Common myeloid progenitor, CD34-positive (primary cell): ENCODE measurements at places on chromosomes 7 and 10.

DNA sequence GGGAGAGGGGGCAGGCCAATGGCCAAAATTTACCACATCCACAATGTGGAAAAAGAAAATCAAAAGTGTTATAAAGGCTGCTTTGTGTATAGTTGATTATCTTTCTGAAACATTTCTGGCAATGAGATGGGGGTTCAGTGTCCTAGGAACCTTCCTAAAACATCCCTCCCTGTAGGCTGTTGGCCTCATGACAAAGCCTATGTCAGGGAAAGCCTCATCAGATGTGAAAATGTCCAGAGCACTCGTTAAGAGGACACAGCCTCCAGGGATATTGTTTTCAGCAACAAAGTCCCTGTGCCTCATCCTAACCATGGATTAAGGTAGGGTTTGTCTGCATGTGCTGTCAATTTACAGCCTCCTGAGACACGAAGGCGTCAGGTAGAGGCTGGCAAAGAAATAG, 17.0 kb downstream of the SUN3 start:
- H3K4me1 ChIP-seq: peaks cover 5% of the 10 kb centered on the region
- H3K27me3 ChIP-seq: no peaks in the 10 kb centered on the region
- H3K4me3 ChIP-seq: no peak overlapping the region

DNA sequence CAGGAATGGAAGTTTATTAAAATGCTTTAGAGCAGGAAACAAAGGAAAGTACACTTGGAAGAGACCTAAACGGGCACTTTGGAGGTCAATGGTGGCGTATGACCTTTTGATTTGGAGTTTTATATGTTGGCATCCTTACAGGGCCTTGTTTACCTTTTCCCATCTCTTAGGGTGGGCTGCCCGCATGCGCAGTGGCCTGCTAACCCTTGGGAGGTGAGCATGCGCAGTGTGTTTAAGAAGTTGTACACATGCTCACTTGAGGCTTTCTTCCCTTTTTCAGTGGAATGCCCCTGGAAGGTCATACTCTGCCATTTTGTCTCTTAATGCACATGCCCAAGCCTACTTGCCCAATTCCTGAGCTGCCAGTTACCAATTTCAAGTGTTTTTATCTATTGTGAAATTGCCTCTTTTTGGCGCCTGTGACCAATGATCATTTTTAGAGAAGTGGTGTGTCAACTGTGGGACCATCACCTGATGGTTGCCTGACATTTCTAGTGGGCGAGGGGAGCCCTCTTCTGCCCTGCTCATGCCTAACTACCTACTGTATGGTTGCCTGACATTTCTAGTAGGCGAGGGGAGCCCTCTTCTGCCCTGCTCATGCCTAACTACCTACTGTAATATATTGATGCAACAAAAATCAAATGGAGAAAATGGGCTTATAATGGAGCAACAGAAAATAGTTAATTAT, 138.0 kb downstream of the PPP1R9A start:
- no peaks in the 10 kb centered on the region for H3K27me3 ChIP-seq
- DNase-seq: peak; percentile 60
- peaks cover 4% of the 10 kb centered on the region for H3K4me1 ChIP-seq
- no peak overlapping the region for H3K4me3 ChIP-seq

DNA sequence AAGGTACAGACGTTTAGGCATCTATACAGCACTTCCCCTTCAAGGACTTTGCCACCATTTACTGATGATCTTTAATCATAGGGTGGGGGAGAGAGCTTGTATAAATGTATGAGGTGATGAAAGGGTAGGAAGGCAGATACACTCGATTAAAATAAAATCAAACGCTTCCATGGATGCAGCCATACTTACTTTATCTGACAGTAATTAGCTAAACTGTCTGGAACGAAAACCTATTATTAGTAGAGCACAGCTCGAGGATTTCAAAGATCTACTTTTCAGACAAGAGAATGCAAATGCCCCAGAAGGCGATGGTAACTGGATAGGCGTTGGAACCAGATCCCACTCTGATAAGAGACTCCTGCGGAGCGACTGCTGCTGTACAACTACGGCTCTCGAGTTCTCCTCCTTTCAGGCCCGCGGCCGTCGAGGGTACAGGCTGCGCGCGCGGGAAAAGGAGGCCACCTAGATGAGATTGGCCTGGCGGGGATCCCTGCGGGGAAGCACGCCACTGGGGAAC, 3.1 kb upstream of the NKX2-3 start:
- H3K36me3 ChIP-seq: no peaks in the 10 kb centered on the region
- DNase-seq: no peak
- peak overlapping the region; percentile 72 for H3K27ac ChIP-seq

DNA sequence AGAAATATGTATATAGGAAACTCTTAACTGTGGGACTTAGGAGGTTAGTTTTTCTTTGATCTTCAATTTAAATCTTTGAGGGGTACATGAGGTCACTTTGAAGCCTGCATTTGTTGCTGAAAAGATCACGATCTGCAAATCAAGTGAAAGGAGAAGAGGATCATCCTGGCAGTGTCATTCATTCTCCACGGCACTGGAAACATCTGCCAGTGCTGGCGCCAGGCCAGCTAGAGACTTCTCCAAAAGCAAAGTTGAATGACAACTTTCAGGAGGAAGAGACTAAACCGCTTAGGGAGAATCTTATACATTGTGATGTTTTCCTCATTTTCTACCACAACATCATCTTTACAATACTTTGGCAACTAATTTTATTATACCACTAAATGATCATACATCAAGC, 42.5 kb downstream of the MRC1 start:
- H3K36me3 ChIP-seq: no peaks in the 10 kb centered on the region
- no peak overlapping the region for H3K4me3 ChIP-seq
- H3K27ac ChIP-seq: no peak overlapping the region
- peak; percentile 95 for DNase-seq

DNA sequence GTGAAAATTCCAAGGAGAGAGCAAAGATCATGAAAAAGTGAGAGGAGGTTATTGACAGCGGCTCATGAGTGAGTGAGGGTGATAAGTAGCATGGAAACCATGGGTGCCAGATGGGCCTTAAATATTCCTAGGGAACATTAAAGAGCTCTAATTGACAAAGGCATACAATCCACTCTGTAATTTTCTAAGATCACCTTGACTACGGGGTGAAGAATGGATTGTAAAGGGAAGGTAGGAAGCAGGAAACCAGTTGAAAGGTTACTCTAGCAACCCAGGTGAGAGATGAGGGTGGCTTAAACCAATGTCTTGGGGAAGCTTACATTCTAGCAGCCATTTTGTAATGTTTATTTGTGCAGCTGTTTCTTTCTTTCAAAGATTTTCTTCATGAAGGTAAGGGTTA, 75.7 kb downstream of the RSU1 start:
- DNase-seq: no peak
- no peaks in the 10 kb centered on the region for H3K27me3 ChIP-seq
- no peak overlapping the region for H3K27ac ChIP-seq

DNA sequence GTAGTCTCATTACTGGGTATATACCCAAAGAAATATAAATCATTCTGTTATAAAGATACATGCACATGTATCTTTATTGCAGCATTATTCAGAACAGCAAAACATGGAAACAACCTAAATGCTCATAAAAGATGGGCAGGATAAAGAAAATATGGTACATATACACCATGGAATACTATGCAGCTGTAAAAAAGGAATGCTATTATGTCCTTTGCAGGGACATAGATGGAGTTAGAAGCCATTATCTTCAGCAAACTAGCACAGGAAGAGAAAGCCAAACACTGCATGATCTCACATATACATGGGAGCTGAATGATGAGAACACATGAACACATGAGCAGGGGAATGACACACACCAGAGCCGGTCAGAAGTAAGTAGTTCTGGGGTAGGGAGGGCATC, 297.4 kb upstream of the GLI3 start:
- DNase-seq: no peak
- H3K27ac ChIP-seq: no peak overlapping the region
- H3K4me1 ChIP-seq: no peaks in the 10 kb centered on the region
- no peaks in the 10 kb centered on the region for H3K36me3 ChIP-seq

DNA sequence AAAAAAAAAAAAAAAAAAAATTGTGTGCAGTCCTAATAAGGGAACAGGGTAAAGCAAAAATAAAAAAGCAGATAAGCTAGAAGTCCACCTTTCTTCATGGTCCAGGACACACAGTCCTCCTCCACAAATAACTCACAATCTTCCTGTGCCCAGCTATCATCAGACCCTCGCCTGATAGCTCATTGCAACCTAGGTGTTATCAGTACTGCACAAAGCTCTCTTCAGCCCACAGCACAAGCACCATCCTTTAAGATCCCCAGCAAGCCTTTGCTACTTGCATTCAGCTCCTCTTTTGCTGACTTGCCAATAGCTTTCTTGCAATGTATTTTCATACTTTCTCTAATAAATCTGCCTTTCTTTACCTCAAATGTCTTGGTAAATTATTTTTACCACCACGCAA, 5.0 kb downstream of the NDUFA5 start:
- no peaks in the 10 kb centered on the region for H3K27me3 ChIP-seq
- peaks cover 8% of the 10 kb centered on the region for H3K36me3 ChIP-seq
- H3K27ac ChIP-seq: no peak overlapping the region
- DNase-seq: no peak
- H3K4me1 ChIP-seq: peaks cover 9% of the 10 kb centered on the region

DNA sequence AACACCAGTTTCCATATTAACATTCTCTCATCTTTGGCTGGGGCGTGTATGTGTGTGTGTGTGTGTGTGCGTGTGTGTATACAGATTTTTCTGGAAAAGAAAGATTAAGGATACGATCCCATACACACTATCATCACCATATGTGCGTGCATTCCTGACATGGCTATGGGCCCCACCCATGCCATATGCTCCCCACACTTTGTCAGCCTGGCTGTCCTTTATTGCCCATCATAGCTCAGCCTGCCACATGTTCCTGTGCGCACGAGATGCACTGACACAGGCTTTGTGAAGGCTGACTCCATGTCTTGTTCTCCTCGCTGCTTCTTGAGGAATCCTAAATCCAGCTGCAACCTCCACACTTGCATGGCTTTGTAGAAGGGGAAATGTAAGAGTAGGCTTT, 984.1 kb downstream of the LRMDA start:
- H3K4me3 ChIP-seq: no peak overlapping the region
- no peak overlapping the region for H3K27ac ChIP-seq
- H3K4me1 ChIP-seq: no peaks in the 10 kb centered on the region
- no peaks in the 10 kb centered on the region for H3K27me3 ChIP-seq
- DNase-seq: no peak

DNA sequence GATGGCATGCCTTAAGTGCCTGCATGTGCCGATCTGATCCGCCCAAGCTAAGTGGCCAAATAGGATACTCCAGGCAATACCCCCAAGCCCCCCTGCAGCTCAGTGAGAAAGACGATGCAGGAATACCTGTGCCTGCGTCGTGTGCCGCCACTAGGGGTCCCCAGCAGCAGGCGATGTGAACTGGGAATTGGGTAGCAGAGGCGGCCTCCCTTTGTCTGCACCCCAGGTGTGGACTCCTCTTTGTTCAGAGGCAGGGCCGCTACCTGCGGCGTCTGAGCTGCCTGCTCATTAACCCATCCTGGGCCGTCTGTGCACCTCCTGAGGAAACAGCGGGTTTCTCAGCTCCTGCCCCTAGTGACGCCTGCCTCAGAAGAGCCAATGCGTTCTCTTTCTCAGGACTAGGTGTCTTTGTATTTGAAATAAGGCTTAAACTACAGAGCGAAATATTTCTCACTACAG, 4.8 kb upstream of the CHN2 start:
- no peaks in the 10 kb centered on the region for H3K4me1 ChIP-seq
- no peaks in the 10 kb centered on the region for H3K36me3 ChIP-seq
- H3K27ac ChIP-seq: no peak overlapping the region
- peak overlapping the region; percentile 52 for H3K4me3 ChIP-seq

DNA sequence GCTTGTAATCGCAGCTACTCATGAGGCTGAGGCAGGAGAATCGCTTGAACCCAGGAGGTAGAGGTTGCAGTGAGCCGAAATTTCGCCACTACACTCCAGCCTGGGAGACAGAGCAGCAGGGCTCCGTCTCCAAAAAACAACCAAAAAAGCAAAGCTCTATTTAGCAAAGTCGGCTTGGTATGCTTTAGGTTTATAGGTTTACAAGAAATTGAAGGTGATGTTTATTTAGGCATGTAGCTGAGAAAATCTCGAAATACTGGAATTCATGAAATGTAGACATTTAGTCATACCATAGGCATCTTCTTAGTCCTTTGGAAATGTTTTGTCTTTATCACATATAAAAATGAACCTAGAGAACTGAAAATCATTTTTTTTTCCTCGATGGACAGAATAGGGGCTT, 453.8 kb upstream of the ANKRD30A start:
- no peaks in the 10 kb centered on the region for H3K36me3 ChIP-seq
- no peak overlapping the region for H3K27ac ChIP-seq
- no peak overlapping the region for H3K4me3 ChIP-seq
- DNase-seq: no peak
- no peaks in the 10 kb centered on the region for H3K4me1 ChIP-seq
- H3K27me3 ChIP-seq: no peaks in the 10 kb centered on the region

DNA sequence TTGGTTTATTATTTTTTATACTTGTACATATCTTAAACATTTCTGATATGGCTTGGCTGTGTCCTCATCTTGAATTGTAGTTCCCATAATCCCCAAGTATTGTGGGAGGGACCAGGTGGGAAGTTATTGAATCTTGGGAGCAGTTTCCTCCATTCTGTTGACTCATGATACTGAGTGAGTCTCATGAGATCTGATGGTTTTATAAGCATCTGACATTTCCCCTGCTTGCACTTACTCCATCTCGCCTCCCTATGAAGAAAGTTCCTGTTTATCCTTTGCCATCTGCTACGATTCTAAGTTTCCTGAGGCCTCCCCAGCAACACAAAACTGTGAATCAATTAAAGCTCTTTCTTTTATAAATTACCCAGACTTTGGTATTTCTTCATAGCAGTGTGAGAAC, 207.7 kb downstream of the TPK1 start:
- H3K4me1 ChIP-seq: no peaks in the 10 kb centered on the region
- no peak for DNase-seq
- no peaks in the 10 kb centered on the region for H3K27me3 ChIP-seq
- H3K36me3 ChIP-seq: no peaks in the 10 kb centered on the region

DNA sequence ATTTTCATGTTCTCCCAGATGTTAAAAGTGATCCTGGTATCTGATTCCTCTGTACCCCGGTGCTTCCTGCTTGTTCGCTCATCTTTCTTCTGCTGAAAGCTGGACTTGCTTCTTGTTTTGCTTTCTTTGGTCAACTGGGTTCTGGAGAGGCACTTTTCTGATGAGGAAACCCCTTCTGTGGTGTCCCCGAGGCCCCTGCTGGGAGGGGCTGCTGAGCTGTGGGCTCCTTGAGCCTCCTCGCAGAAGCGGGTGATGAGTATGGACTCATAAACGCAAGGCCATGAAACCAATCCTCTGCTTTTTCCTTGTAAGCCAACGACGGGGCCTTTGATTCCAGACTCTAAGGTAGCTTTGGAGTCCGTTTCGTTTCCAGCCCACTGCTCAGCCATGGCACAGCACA, 7.8 kb downstream of the WIPI2 start:
- peaks cover 40% of the 10 kb centered on the region for H3K36me3 ChIP-seq
- no peak overlapping the region for H3K27ac ChIP-seq
- no peak for DNase-seq
- H3K4me1 ChIP-seq: no peaks in the 10 kb centered on the region

- no peak overlapping the region for H3K27ac ChIP-seq
- no peaks in the 10 kb centered on the region for H3K27me3 ChIP-seq
- DNase-seq: no peak
- no peaks in the 10 kb centered on the region for H3K4me1 ChIP-seq
- no peaks in the 10 kb centered on the region for H3K36me3 ChIP-seq
Measured at GRCh38 chr10:14757394-14757793, 17.3 kb downstream of the FAM107B start.

- H3K27ac ChIP-seq: no peak overlapping the region
- H3K27me3 ChIP-seq: no peaks in the 10 kb centered on the region
- no peaks in the 10 kb centered on the region for H3K4me1 ChIP-seq
- no peak overlapping the region for H3K4me3 ChIP-seq
Measured at GRCh38 chr7:145884716-145885514, 231.7 kb upstream of the CNTNAP2 start.
